Hematopoietic multipotent progenitor cell treated with erythropoietin and hydrocortisone succinate and interleukin-3 and kit ligand, for 8 days (in vitro differentiated cells): ENCODE measurements at places on chromosomes 5 and 9.
A peak's percentile ranks its signal among the peaks of the same experiment; 100 is the strongest.

DNA sequence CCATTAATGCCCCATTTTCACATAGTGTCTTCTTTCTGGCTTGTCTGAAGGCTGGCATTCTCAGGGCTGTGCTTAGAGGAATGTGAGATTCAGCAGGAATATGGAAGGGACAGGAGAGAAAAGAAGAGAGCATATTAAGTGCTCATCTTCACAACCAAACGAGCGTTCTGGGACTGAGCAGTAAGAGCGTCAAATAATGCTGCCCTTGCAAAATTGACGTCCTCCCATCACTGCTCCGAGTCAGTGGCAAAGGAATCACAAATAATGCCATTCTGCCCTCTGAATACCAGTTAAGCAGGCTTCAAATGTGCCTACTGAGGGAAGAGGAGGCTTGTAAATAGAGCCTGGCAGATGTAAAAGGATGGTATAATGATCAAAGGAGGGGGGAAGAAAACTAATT, 351.2 kb downstream of the EBF1 start:
- no peak for DNase-seq

GRCh38 chr5:141960018-141960417, 2.0 kb upstream of the PCDH12 start:
- peak; percentile 36 for DNase-seq

- DNase-seq: no peak
These were observed 105.2 kb downstream of the SGCD start for GRCh38 chr5:156431956-156432829.

GRCh38 chr9:120710110-120710981, 3.9 kb downstream of the MEGF9 start:
- DNase-seq: peak; percentile 91

DNA sequence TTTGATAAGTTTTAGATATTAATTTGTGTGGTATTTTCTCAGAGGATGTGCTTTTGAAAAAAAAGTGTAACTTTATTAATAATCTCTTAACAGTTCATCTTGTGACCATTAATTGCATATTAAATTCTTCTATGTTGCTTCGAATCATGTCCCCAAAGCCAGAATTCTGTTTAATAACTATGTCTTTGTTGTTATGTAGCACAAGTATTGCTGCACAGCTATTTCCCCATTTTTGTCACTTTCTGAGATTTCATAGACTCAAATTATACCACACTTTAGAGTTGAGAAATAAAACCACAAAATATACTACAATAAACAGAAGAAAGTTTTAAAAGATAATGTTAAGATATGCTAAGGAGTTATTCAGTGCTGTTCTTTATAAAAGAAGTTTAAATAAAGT, 2.8 kb downstream of the MEF2C start:
- no peak for DNase-seq

DNA sequence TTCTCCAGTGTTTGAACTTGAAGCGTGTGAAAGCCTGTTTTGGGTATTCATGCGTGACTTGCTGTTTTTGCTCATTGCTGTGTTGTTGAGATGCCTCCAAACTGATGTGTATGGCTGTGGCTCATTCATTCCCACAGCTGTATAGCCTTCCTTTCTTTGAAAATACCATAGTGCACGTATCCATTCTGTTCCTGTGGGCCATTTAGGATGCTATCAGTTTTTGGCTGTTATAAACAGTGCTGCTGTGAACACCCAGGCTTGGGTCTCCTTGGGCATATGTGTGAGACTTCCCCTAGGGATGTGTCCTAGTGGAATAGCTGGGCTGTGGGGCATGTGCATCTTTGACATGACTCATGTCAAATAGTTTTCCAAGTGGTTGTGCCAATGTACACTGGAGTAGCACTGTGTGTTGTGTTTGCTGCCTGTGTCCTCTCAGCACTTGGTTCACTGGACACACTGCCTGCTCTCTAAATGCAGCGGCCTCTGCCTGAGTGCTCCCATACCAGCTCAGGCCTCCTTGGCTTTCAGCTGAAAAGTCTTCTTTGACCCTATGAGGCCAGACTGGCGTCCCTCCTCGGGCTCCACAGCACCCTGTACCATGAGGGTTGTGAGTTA, 102.6 kb upstream of the TBC1D2 start:
- no peak for DNase-seq

GRCh38 chr9:134835448-134835847, 45.2 kb upstream of the FCN2 start:
- DNase-seq: no peak

DNA sequence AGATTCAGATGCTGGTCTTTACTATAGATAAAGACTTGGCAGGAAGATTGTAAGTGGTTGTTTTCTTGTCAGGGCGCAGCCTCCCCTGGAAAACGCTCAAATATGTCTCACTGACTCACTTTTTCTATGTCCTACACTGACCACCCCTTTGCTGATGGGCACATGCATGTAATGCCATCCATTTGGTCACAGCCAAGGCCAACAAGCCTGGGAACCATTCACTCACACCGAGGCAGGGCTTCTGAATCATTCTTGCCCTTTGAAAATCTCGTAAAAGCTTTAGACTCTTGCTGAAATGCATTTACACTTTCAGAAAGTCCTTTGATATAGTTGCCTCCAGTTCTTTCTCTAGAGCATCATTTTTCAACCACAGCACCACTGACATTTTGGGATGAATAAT, 249.4 kb downstream of the ACTL7B start:
- no peak for DNase-seq

DNA sequence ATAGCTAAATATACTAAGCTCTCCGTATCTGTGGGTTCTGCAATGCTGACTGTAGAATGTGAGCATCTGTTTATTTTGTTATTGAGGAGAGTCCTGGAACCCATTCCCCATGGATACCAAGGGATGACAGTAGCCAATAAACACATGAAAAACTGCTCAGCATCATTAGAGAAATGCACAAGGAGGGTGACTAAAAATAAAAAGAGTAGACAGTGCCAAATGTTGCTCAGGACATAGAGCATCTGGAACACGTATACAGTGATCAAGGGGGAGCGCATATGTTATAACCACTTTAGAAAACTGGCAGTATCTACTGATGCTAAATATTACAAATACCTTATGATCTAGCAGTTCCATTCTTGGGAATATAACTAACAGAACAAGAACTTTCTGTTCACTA, 31.0 kb downstream of the MARCHF6 start:
- no peak for DNase-seq
